ENCODE measurements at places on chromosomes 7 and 10.

DNA sequence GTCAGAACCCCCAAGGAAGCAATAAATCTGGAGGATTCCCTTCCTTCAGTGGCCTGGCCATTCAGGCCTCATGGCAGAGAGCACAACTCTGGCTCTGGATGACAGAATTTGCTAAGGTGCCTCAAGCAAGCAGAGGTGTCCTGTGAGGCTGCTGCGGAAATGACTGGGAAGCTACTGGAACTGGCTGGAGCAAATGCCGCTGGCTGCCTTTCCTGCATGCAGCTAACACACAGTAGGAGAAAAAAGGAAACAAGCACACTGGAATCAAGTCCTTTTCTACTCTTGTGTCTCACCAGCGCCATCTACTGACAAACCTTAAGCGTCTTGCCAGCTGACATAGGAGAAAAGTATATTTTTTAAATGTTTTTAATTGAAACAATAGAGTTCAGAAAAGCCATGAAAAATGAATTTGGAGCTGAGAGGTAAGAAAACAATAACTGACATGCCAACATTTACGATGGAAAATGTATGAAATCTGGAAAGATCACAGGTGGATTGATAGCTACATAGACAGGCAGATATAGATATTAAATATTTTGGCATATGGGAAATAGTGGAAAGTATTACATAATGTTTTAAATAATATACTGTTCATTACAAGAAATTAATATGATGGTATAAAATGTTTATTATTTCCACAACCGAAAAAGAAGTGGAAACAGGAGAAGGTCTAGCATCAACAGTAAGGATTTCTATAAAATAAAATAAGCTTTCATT lies 951.6 kb downstream of the ANKRD7 start:
- no peak for DNase-seq

DNA sequence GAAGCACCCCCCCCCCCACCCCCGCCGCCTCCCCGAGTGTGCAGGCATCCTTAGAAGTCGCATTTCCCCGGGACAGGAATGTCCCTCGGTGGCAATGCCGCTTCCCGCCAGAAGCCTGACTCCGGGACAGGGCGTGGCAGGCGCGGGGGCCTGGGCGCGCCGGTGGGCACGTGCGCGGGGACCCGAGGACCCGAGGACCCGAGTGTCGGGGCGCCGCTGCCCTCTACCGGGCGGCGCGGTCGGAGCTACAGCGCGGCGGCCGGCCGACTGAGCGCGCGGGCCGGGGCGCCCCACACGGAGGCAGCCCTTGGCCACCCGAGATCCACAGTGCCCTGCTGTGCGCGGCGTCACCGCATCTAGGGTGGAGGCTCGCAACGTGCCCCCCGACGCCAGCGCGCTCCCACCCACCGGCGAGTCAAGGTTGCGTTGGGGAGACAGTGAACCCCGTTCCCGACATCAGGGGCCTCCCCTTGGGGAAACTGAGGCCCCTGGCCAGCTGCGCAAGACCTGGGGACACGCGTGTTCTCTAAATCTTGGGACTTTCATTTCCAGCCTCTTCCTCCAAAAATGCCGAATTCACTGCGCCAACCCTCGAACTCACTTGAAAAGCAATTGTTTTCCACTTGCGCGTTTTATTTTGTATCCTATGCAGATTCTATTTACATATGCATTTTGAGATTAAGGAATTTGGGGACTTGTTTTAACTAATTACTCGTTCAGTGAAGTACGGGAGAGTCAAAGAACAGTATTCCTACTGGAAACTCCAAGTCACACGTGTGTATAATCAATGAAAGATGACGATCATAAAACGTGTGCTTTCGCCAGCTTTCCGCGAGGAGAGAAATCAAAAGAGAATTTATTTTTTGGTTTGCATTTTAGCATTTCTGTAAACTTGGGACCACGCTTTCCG lies 3.1 kb upstream of the CUX1 start:
- DNase-seq, result peak; percentile 65

GRCh38 chr7:7183061-7183837 lies 905 bp downstream of the C1GALT1 start:
- peak; percentile 70 for DNase-seq

DNA sequence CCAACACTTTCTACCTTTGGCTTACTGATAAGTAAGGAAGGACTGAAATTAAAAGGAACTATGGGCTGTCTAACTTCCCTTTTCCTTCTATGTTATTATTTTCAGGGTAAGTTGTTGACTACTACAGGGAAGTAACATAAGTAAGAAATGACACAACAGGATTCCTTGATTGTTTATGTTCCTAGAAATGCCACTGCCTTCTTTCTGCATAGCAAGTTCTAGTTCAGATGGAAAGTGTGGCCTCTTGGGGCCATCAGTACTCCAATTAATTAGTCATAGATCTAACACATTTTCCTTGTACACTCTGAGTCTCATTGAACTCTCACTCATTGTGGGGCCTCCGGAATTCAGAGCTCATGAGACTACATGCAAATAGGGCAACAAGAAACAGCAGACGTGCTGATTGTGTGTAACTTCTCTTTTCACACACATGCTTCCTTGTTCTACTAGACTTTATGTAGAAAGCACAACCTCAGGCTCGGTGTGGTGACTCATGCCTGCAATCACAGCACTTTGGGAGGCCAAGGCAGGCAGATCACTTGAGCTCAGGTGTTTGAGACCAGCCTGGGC lies 35.3 kb upstream of the HIBADH start:
- DNase-seq, result no peak

DNA sequence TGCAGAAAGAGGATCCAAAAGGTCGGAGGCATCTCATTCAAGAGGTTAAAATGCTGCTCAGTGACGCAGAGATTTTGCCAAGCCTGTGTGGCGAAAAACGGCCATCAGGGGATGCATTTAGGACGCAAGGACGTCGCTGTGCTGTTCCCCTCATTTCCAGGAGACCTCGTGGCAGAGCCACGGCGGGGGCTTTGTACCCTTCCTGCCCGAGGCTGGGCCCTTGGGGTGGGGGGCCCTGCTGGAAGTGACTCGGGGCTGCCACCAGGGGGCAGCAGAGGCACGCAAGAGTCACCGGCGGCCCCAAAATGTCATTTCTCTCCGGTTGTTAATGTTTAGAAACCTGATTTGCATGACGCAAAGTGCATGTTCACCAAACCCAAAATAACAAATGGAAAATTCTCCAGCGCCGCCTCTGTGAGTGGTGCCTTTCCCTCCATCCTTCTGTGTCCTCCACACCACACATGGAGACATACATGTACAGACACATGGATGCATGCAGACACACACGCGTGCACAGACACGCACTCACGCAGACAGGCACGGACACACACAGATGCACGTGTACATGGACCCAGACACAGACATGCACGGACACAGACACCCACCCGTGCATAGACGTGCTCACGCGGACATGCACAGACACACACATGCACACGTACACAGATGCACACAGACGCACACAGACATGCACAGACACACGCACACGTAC lies 51.0 kb upstream of the NKX6-2 start:
- DNase-seq, result peak; percentile 75

GRCh38 chr7:47538846-47539311 lies 43.0 kb downstream of the TNS3 start:
- DNase-seq, result no peak

DNA sequence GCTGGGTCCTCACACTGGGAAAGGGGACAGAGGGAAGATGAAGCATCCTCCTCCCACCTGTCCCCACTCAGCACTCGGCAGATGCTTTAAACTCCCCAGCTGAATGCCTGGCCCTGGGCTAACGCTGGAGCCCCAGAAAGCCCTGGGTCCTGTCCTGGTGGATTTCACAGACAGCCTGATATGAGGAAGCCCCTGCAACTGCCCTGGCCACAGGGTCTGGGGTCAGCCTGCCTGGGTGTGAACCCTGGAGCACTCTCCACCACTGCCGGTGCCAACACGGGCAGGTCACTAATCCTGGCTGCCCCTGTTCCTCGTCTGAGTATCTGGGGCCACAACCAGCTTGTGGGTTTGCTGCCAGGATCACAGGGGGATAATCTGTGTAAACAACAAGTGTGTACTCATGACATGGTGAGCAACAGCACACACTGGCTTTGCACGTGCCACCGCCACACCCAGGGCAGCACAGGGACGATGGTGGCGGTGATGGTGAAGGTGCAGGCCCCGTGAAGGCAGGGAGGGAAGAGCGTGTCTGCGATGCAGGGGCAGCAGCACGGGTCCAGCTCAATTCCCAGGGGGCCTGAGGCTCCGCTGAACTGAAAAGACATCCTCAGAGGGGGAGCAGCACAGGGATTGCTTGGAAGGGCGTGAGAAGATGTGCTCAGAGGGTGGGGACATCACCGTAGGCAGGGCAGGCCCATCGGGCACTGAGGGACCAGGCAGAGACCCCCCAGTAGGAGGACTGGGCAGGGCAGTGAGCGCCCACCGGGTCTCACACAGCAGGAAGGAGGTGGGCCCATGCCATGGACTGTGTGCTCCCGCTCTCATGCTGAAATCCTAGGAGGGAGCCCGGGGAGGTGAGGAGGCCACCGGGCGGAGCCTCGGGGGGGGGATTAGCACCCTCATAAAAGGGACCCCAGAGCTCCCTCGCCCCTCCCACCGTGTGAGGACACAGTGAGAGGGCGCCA lies 238.7 kb downstream of the MAD1L1 start:
- peak; percentile 39 for DNase-seq

- DNase-seq, result no peak
Measured at GRCh38 chr10:132059760-132060508, 5.8 kb upstream of the JAKMIP3 start.

GRCh38 chr10:5873515-5873995 lies 16.1 kb downstream of the ANKRD16 start:
- DNase-seq, result peak; percentile 64

DNA sequence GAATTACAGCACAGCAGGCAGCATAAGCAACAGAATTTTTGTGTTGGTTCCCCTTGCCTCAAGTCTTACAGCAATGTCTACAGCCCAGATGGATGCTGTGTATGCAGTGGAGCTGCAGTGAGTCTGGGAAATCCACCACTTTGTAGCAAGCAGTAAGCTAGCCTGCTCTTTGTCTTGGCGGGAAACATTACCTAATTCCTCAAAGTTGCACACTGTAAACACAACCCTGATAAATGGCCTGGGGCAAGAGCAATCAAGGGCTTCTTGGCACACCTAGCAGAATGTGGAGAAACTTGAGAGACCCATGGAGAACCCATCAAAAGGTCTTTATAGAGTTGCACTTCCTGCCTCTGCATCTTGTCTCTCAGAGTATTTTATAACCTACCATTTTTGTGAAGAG lies 102.0 kb upstream of the FOXP2 start:
- DNase-seq, result no peak

DNA sequence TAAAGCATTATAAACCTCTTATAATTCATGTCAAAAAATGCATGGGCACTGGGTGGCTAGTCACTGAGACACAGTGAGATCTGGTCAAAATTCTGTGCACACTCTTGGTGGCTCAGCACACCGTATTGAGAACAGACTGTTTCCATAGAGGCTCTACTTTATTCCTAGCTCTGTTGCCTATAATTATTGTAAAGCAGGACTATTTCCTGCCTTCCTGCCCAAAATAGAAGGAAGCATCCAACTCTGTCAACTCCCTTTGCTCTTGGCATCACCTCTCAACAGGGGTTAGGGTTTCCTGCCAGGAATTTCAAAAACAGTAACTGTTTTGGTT lies 45.1 kb downstream of the PTN start:
- no peak for DNase-seq

- no peak for DNase-seq
Measured at GRCh38 chr10:107477266-107477665, 312.8 kb upstream of the SORCS1 start.

DNA sequence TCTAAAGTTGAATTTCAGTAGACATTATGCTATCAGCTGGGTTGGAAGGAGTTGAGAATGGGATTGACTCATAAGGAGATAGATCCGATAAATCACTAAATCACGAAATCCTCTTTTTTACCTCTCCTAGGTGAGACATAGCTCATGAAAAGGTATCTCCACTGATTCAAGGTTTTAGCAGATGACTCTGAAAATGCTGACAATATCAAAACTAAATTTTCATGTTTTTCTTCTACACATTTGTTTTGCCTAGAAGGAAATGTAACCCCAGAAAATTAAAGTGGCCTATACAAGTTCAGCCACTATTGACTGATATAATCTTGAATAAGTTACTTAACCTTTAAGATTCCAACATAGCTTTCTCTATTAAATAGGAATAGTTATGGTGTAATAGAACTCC lies 82.2 kb upstream of the VWDE start:
- DNase-seq, result no peak

DNA sequence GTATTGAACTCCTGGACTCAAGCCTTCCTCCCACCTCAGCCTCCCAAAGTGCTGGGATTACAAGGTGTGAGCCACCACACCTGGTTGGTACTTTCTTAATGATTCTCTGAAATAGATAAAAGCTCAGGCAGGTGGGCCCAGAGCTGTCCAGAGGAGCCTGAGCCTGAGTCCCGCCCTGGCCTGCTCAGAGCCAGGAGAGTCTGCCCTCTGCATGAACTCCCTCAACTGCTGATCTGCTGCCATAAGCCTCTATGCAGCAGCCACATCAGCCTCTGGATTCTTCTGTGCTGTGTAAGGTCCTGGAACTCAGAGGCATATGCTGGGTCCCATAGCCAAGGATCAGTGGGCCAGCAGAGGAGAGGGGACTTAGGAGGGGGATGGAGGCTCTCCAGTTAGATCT lies 23.1 kb upstream of the DDIT4 start:
- DNase-seq, result peak; percentile 66

GRCh38 chr10:8543361-8544056 lies 489.0 kb downstream of the GATA3 start:
- no peak for DNase-seq

GRCh38 chr7:4527988-4528636 lies 154.0 kb upstream of the FOXK1 start:
- DNase-seq, result no peak

DNA sequence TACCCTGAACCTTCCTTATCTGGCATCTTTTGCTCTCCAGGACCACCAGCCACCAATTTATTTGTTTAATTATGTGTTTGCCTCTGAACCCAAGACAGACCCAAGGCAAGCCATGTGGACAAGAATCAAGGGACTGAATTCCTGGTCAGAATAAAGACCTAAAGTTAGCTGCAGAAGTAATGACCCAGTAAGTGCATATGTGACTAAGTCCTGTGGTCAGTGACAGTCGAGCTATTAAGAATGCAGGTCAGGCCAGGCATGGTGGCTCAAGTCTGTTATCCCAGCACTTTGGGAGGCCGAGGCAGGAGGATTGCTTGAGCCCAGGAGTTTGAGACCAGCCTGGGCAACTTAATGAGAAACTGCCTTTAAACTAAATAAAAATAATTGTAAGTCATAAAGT lies 139.4 kb downstream of the CCDC71L start:
- DNase-seq, result no peak

Measured in psoas muscle (tissue), 8 donors.